Vagina (tissue), 2 donors: ENCODE measurements at places on chromosomes 2 and 18. TPM values are rescaled to one million over a fixed set of nuclear protein-coding genes. Genes with fewer than 3 reads are reported as not detected.

The CNTNAP5 gene
- total RNA-seq, result not detected

The STON1 gene
- 48.1 TPM for total RNA-seq

The GPR35 gene
- total RNA-seq, result 3.9 TPM

The FEV gene
- not detected for total RNA-seq

- no peaks in the 10 kb centered on the region for H3K4me1 ChIP-seq
- H3K36me3 ChIP-seq, result no peaks in the 10 kb centered on the region
- DNase-seq, result no peak
- no peak overlapping the region for H3K4me3 ChIP-seq
- H3K27ac ChIP-seq, result no peak overlapping the region
Observed at GRCh38 chr2:164948540-164948939, 6.8 kb downstream of the SLC38A11 start.

DNA sequence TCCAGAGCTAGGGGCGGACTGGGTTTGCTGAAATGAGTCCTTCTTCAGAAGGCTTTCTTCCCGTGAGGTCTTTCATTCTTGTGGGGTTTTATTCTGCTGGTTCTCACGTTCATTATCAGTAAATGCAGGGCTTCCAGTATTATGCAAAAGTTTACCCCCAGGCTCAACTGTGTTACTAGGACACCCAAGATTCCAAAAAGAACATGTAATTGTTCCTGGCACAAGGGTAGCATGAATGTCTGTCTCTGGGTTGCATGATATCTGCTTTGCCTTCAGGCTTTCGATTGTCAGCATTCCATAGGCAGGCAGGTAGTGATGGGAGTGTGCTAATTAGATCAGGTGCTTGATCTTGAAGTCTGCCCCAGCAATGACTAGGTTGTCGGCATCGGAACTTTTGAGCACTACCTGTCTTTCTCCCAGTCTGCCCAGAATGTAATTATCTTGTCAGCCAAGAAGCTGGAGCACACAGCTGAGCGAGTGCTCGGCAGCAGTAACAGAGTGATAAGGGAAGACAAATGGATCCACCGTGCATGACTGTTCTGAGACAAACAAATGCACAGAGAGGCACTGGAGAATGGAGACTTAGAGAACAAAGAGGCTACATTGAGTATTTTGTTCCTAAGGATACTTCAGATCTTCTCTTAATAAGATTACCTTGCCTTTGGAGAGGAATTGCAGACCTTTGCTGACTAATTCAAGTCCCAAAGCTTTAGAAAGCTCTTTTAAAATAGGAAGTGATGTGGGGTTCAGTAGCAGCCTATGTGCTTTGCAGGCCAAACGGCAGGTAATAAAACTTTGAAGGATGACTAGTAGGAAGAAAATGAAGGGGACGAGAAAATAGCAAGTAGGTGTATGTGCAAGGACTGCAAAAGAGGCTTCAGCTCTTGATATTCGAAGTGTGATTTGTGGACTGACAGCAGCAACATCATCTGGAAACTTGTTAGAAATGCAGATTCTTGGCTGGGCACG lies 41.9 kb downstream of the ITGB6 start:
- no peak overlapping the region for H3K27ac ChIP-seq
- H3K27me3 ChIP-seq, result no peaks in the 10 kb centered on the region
- no peak for DNase-seq
- no peak overlapping the region for H3K4me3 ChIP-seq

DNA sequence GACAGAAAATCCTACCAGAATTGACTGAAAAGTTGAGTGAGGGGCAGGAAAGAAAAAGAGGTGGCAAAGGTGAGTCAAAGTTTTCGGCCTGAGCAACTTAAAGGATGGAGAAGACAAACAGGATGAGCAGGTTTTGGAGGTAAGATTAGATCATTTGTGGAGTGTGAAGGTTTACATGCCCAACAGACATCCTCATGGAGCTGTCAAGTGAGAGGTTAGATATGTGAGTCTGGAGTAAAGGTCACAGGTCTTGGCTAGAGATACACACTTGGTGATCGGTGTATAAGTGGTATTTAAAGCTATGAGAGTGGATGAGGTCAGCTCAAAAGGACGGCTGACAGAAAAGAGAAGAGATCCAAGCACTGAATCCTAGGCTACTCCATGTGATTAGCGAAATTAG lies 11.1 kb upstream of the MYL12A start:
- no peak overlapping the region for H3K27ac ChIP-seq
- H3K36me3 ChIP-seq, result no peaks in the 10 kb centered on the region
- no peak for DNase-seq
- H3K4me3 ChIP-seq, result no peak overlapping the region
- H3K4me1 ChIP-seq, result no peaks in the 10 kb centered on the region

- H3K4me1 ChIP-seq, result no peaks in the 10 kb centered on the region
- no peaks in the 10 kb centered on the region for H3K36me3 ChIP-seq
- H3K27me3 ChIP-seq, result no peaks in the 10 kb centered on the region
- no peak overlapping the region for H3K4me3 ChIP-seq
- no peak for DNase-seq
Observed at GRCh38 chr2:58709274-58709673, 468.1 kb upstream of the FANCL start.

- no peak overlapping the region for H3K4me3 ChIP-seq
- peaks cover 28% of the 10 kb centered on the region for H3K36me3 ChIP-seq
- H3K27ac ChIP-seq, result no peak overlapping the region
- H3K4me1 ChIP-seq, result peaks cover 16% of the 10 kb centered on the region
Observed at GRCh38 chr2:86750240-86750839, 30.2 kb downstream of the RMND5A start.

DNA sequence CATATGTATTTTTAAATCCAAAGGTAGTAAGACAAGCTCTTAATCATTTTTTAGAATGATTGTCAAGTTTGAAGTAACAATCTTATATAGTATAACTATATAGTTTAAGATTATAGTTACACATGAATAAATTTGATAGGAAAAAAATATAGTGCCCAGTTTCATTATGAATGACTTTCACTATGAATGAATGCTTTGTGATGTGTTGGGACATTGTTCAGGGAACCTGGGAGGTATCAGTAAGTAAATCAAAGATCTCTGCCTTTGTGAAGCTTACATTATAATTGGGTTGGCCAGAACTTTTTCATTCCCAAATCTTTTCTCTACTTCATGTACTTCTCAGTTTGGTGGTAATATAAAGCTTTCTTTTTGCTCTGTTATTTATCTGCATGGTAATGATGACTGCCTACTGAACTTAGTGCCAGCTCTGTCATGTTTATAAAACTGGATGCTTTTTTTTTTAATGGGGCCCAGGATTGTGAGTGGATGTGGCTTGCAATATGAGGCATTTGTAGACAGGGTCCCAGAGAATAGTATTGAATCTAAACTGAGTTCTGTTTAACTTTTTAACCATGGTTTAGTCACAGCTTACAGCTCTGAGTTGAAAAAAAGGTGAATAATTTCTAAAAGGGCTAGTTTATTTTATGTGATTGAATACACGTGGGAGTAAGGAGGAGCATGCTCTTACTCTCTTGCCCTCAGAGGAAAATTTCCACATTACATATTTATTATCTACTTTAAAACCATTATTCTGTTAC lies 23.3 kb downstream of the GLS start:
- H3K27me3 ChIP-seq, result no peaks in the 10 kb centered on the region
- no peak overlapping the region for H3K27ac ChIP-seq
- no peaks in the 10 kb centered on the region for H3K4me1 ChIP-seq
